Lung (tissue), 17 donors: ENCODE measurements at places on chromosomes 12 and 14.
A peak's percentile ranks its signal among the peaks of the same experiment; 100 is the strongest.

GRCh38 chr12:43824207-43824775, 11.6 kb upstream of the TMEM117 start:
- DNase-seq = no peak

GRCh38 chr12:118377884-118378470, 1.6 kb downstream of the SUDS3 start:
- DNase-seq = peak; percentile 72

GRCh38 chr12:7376196-7376595, 67.8 kb downstream of the CD163L1 start:
- DNase-seq = no peak

GRCh38 chr14:76490735-76491134, 114.8 kb downstream of the ESRRB start:
- DNase-seq = peak; percentile 26

- DNase-seq = no peak
Observed at GRCh38 chr14:68407285-68407684, 385.6 kb downstream of the ZFP36L1 start.

DNA sequence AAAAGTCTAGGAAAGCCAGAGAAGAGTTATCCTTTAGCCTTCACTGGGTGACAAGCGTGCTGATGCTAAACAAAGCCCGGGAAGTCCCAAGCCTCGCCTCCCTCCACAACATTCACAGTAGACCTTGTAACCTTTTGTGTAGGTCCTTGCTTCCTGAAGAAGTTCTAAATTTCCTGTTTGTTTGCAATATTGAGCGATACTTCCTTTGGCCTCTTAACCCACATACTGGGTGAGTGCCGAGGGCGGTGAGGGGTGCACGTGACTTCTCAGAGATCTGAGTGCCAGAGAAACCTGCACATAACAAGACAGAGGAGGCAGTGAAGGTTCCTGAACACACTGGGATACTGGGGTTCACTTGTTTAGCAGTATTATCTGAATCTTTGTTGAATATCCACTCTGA, 134.3 kb downstream of the PLXNC1 start:
- peak; percentile 33 for DNase-seq

DNA sequence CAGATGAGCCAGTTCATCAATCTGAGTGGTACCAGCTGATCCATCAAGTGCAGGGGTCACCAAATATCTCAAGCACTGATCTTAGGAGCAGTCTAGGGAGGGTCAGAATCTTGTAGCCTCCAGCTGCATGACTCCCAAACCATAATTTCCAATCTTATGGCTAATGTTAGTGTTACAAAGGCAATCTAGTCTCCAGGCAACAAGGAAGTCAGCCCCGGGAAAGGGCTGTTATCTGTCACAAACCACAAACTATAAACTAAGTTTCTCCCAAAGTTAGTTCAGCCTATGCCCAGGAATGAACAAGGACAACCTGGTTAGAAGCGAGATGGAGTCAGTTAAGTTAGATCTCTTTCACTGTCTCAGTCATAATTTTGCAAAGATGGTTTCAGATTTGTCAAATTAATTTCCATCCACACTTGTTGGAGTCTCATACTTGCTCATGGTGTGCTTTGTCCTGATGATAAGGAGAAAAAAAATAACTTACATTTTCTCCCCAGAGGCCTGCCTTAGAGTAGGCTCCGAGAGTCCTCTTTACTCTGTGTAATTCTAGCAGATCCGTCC, 3.9 kb upstream of the ABHD4 start:
- no peak for DNase-seq

DNA sequence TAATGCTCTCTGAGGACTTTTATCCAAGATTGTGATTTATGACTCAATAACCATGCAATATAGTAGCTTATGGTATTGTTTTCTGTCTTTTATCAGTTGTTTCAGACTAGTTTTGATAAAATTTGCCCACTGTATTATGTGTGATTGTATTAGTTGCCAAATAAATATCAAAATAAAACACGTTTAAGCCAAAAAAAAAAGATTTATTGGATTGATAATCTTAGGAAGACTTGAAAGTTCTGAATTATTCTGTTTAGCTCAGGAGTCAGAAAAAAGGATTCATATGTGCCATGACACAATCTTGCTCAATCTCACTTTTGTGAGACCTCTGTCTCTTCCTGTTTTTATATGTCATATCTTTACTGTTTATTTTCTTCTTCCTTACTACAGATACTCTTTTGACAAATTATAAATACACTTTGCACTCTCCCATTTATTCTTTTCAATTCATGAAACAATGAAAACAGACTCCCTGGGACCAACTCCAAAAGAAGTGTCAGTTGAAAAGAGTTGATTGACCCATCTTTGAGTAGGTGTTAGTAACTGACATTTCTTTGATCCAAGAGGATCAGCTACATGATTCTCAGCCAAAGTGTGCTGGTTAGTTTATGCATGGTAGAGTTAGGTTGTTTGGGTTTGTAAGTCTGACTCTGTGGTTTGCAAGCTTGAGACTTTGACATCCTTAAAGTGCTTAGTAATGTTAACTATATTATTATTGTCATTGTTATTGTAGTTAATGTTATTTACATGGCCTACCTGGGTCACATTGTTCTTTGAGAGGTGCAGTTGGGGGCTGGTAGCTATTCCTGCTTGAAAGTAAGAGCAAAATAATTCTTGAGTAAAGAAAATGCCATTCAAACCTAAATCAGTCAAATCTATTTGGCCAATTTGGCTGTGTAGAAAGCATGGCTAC, 2.5 kb downstream of the OR6C76 start:
- peak; percentile 95 for DNase-seq

- no peak for DNase-seq
Observed at GRCh38 chr12:86929962-86930361, 673.8 kb upstream of the MGAT4C start.

- DNase-seq = no peak
Observed at GRCh38 chr12:41442896-41443295, 254.8 kb downstream of the PDZRN4 start.

- DNase-seq = no peak
Observed at GRCh38 chr12:4440187-4440941, 5.3 kb downstream of the FGF6 start.

GRCh38 chr12:3123729-3124128, 46.5 kb downstream of the TSPAN9 start:
- DNase-seq = no peak

DNA sequence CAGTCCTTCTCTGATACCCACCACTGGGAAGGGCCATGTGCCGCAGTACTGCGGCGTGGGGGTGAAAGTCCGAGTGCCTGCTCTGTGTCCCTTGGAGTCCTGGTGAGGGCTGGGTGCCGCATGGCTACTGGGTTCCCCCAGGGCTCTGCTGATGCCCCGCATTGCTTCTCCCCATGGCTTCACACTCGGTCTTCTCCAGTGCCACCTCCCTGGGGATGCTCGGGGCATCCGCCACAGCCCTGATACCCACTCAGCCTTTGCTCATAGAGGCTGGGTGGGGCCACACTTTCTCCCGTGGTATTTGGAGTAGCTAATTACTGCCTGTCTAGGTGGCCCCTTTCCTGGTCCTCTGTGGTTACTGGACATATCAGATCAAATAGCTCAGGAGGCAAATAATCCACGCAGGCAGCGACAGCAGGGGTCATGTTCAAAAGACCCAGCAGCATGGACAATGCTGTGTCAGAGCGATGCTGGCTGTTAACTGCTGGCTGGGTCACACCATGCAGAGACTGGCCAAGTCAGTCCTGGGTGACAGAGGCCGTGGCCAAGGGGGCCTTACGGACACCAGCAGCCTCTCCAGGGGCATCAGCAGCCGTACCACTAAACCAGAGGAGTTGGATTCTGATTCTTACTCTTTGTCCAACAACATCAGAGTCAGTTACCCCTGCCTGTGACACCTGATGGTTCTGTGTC, 106.5 kb downstream of the ADGRD1 start:
- no peak for DNase-seq

- no peak for DNase-seq
Observed at GRCh38 chr12:128970110-128970509, 116.8 kb downstream of the GLT1D1 start.

DNA sequence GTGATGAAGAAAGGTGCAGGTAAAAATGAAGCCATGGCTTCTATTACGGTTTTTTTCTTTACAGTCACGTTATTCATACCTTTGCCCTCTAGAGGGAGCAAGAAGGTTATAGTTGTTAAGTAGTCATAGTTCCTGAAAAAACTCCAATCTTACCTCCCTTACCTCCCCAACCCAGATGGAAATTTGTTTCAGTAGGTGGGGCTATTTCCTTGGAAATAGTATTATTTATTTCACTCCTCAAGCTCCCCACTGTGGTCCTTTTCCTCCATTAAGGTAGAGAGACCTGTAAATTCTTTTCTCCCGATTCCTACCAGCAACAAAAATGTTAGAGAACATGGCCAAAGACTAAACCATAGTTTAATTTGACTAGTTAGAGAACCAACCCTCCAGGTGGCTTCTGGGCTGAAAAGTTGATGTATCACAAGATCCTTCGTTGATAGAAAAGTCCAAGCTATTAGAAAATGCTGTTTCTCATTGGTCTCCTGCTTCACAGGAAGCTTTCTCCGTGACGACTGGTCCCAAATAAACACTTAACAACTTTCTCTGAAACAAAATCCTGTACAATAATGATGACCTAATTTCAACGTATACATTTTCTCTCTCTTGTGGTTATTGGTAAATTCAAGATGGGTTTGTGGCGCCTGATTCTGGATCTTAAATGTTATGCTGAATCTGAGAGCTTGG, 43.5 kb downstream of the TMX1 start:
- DNase-seq = no peak

DNA sequence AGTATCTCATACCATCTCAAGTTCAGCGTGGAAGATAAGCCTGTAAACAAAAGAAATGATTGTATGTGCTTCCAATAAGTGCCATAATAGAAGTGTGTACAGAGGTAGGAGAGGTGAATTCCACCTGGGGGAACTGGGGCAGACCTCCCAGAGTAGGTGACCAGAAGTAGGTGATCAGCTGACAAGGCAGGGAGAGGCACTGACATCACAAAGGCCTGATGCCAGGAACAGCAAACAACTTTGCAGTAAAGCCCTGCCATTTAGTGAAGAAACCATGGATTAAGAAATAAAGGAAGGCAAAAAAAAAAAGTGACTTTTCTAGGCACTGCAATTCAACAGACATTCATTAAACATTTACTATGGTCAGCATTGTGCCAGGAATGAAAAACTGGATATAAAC, 31.1 kb downstream of the NR1H4 start:
- peak; percentile 16 for DNase-seq

- DNase-seq = peak; percentile 62
Observed at GRCh38 chr12:42660968-42661937, 71.7 kb upstream of the PRICKLE1 start.

GRCh38 chr14:89320381-89321000, 96.5 kb downstream of the FOXN3 start:
- no peak for DNase-seq

DNA sequence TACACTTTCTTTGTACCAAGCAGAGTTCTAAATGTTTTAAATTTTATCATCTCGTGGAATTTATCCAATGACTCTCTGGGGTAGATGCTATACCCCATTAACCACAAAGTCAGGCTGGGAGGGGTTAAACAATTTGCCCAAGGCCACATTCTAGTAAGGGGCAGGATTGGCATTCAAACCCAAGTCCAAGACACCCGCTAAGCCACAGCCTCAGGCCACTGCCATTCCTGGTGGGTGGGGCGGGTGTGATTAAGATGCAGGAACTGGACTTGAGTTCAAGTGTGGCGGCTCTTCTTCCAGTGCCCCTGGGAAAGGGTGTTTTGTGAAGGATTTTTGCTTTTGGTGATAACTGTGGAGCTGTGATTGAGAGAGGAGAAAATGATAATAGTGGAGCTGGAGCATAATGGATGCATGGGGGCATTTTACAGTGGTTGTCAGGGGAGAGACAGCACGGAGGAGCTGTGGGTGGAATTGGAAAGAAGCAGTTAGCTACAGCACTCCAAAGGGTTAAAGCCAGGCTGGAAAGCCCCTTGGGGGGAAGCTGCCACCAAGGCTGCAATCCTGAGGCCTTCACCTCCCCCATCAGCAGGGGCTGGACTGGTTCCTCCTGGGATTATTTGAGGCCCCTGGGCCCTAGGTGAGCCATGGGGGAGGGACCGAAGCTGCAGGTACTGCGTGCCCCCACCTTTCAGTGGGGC, 1.0 kb upstream of the VRTN start:
- DNase-seq = no peak

- DNase-seq = no peak
Observed at GRCh38 chr12:69642531-69642930, 31.8 kb upstream of the LRRC10 start.

GRCh38 chr12:69698769-69699540, at the start of gene BEST3:
BEST3 (minus strand) TSS chr12:69699303; CDS start chr12:69697798, 1,505 bp downstream.
- DNase-seq = no peak

- no peak for DNase-seq
Observed at GRCh38 chr12:13198241-13198640, 1.7 kb downstream of the EMP1 start.

GRCh38 chr14:35688126-35688826, 120.8 kb downstream of the RALGAPA1 start:
- no peak for DNase-seq

- DNase-seq = no peak
Observed at GRCh38 chr12:112945515-112945914, 7.2 kb downstream of the OAS3 start.

GRCh38 chr14:48096897-48097296, 421.5 kb upstream of the MDGA2 start:
- no peak for DNase-seq

DNA sequence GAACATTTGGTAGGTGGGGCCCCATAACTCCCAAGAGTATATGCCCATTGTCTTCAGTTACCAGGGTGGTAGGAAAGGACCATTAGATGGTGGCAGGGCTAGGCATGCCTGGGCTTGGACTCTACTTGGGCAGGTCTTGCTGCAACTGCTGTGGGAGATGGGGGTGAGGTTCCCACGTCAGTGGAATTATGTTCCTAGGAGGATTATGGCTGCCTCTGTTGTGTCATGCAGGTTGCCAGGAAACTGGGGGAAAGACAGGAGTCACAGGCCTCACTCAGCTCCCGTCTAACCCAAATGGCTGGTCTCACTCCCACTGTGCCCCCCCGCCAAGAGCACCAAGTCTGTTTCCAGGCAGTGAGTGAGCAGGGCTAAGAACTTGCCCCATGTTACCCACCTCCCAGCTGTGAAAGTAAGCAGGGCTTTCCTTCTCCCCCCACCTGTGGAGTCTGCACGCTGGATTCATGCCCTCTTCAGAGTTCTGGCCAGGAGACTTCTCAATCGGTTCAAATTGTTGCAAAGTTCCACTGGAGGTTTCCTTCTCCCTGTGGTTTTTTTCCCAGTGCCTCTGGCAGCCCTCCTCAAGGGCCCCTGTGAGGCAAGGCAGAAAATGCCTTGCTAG, 337.5 kb downstream of the CCDC91 start:
- no peak for DNase-seq

GRCh38 chr14:60736494-60736893, 1.9 kb downstream of the MNAT1 start:
- DNase-seq = no peak

DNA sequence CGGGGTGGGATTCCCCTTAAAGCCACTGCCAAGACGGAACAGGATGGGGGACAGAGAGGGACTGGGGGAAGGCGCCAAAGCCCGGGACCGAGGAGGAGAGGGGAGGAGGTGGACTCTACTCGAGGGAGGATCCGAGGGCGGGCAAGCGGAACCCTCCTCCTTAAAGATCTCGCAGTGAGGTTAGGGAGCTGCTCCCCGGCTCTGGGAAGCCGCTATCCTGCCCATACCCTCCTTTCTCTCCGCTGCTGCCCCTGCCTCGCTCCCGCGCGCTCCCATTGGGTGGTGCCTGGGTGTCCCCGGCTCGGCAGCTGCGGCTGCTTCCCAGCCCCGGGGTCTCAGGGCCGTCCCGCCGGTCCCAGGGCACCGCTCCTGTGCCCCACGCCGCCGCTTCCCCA, 16.4 kb downstream of the KRT18 start:
- peak; percentile 83 for DNase-seq
